ENCODE measurements at places on chromosomes 16 and 17. TPM values are rescaled to one million over a fixed set of nuclear protein-coding genes. Genes with fewer than 3 reads are reported as not detected.

The SBK1 gene
- total RNA-seq: 1.0 TPM

The ECI1 gene
- total RNA-seq: 134 TPM

The BRIP1 gene
- total RNA-seq: 3.3 TPM

- no peaks in the 10 kb centered on the region for H3K4me1 ChIP-seq
- no peaks in the 10 kb centered on the region for H3K27me3 ChIP-seq
- H3K4me3 ChIP-seq: no peak overlapping the region
- no peaks in the 10 kb centered on the region for H3K36me3 ChIP-seq
- no peak overlapping the region for H3K27ac ChIP-seq
Measured at GRCh38 chr17:44913676-44914075, 1.6 kb downstream of the GFAP start.

GRCh38 chr17:68148936-68149335 is 98.9 kb upstream of the AMZ2 start:
- H3K36me3 ChIP-seq: no peaks in the 10 kb centered on the region
- H3K27ac ChIP-seq: no peak overlapping the region

The C16orf89 gene
- 3.6 TPM for total RNA-seq

The KRTAP4-8 gene
- not detected for total RNA-seq

- no peak overlapping the region for H3K4me3 ChIP-seq
- H3K27me3 ChIP-seq: no peaks in the 10 kb centered on the region
- no peak overlapping the region for H3K27ac ChIP-seq
- H3K36me3 ChIP-seq: no peaks in the 10 kb centered on the region
- no peaks in the 10 kb centered on the region for H3K4me1 ChIP-seq
Measured at GRCh38 chr16:10090816-10091215, 91.4 kb downstream of the GRIN2A start.

- no peaks in the 10 kb centered on the region for H3K4me1 ChIP-seq
- no peaks in the 10 kb centered on the region for H3K36me3 ChIP-seq
- no peak overlapping the region for H3K27ac ChIP-seq
- DNase-seq: no peak
Measured at GRCh38 chr16:83238949-83239691, 568.7 kb upstream of the HSBP1 start.

The COQ9 gene
- 125 TPM for total RNA-seq

The VMO1 gene
- total RNA-seq: 0.91 TPM

The GRAP gene
- total RNA-seq: 0.93 TPM

- H3K27me3 ChIP-seq: no peaks in the 10 kb centered on the region
- H3K4me1 ChIP-seq: peaks cover 18% of the 10 kb centered on the region
- DNase-seq: peak; percentile 76
- no peak overlapping the region for H3K27ac ChIP-seq
- no peaks in the 10 kb centered on the region for H3K36me3 ChIP-seq
Measured at GRCh38 chr16:19138601-19139000, 24.8 kb downstream of the ITPRIPL2 start.
